ENCODE measurements at places on chromosomes 13 and 19.

DNA sequence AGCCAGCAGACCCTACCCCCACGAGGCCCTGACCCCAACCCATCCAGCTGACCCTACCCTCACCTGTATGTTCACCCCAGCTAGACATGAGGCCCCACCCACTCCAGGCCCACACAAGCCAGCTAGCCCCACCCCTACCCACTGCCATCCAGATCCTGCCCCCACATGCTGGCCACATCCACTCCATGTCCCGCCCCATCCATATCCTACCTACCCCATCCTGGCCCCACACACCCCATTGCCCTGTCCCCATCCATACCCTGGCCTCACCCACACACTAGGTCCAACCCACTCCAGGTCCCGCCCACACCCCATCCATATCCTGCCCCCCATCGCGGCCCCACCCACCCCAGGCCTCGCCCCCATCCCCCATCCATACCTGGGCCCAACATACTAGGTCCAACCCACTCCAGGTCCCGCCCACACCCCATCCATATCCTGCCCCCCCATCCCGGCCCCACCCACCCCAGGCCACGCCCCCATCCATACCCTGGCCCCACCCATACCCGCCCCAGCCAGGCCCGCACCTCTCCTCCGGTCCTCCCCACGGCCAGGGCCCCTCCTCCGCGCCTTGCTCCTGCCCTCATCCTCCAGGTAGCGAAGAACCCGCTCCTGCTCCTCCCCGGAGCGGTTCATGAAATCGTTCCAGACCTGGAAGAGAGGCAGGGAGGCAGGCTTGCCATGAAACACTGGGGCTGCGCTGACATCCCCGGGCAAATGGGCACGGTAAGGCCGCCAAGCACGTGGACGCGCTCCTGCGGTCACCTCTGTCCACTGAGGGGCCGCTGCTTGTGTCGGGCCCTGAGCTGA is 7.2 kb downstream of the RNU6-9 start:
- no peaks in the 10 kb centered on the region for H3K27me3 ChIP-seq
- H3K27ac ChIP-seq, result no peak overlapping the region
- H3K4me3 ChIP-seq, result no peak overlapping the region
- DNase-seq, result no peak
- H3K4me1 ChIP-seq, result no peaks in the 10 kb centered on the region

DNA sequence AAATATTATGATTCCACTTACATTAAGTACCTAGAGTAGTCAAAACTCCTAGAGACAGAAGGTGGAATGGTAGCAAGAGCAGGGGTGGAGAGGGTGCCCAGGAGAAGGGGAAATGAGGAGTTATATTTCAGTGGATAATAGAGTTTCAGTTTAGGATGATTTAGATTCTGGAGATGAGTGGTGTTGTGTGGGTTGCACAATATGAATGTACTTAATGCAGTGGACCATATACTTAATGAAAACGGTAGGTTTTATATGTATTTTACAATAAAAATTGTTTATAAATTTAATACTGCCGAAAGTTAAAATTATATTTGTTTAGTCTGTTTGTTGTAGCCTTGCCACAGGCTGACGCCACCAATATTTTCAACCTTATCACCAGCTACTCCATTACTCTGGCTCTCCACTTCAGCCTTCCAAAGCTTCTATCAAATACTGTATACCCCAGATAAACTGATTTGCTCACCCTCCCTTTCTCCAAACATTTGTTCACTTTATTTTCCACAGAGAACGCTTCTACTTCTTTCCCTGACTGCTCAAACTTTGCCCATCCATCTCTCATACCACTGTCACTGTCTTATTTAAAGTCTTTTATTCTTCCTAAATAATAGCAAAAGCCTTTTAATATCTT is 1.4 kb upstream of the RBM26 start:
- DNase-seq, result no peak
- H3K4me1 ChIP-seq, result peaks cover 30% of the 10 kb centered on the region
- no peaks in the 10 kb centered on the region for H3K27me3 ChIP-seq
- H3K4me3 ChIP-seq, result peak overlapping the region; percentile 91

- peak overlapping the region; percentile 94 for H3K27ac ChIP-seq
- H3K4me3 ChIP-seq, result peak overlapping the region; percentile 81
- H3K36me3 ChIP-seq, result no peaks in the 10 kb centered on the region
- DNase-seq, result no peak
Measured at GRCh38 chr19:14006766-14007562, 844 bp upstream of the RFX1 start.

DNA sequence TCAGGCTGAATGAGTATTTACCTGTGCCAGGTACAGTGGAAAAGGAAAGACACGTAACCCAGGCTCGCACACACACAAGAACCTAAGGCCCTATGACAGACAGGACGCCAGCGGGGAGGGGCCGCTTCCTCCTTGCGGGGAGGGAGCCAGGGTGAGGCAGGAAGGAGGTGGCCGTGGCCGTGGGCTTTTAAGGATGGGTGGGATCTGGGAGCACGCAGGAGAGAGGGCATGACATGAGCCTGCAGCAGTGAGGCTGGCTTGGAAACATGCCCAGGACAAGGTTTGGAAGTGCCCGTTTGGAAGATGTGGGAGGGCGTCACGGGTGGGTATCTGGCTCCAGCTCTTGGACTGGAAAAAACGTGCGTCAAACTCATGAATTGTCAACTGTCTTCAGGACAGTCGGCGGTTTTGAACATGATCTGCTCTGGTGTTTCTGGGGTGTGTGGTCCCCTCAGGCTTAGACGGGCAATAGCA is 20.1 kb downstream of the SH3GL1 start:
- peak overlapping the region; percentile 30 for H3K27ac ChIP-seq
- H3K36me3 ChIP-seq, result no peaks in the 10 kb centered on the region
- no peak overlapping the region for H3K4me3 ChIP-seq
- peak; percentile 47 for DNase-seq
- H3K4me1 ChIP-seq, result peaks cover 26% of the 10 kb centered on the region
- no peaks in the 10 kb centered on the region for H3K27me3 ChIP-seq

DNA sequence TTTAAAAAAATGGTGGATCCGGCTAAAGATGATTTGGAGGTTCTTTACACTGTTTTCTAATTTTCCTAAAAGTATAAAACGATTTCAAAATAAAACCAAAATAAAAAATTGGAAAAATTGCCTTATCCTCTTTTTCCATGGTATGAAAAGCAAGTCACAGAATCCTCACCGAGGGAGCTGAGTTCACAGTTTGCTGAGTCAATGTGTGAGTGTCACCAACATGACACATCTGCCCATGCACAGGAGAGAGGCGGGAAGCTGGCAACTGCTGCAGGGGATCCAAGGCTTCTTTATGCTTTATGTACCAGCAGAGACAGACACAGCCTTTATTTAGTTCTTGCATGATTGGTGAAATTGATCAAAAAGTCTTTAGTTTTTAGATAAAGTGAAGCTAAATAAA is 157.8 kb downstream of the TNFSF13B start:
- H3K4me3 ChIP-seq, result no peak overlapping the region
- no peak overlapping the region for H3K27ac ChIP-seq
- no peak for DNase-seq
- no peaks in the 10 kb centered on the region for H3K27me3 ChIP-seq

- no peaks in the 10 kb centered on the region for H3K36me3 ChIP-seq
- peaks cover 16% of the 10 kb centered on the region for H3K4me1 ChIP-seq
- no peak overlapping the region for H3K27ac ChIP-seq
- no peaks in the 10 kb centered on the region for H3K27me3 ChIP-seq
Measured at GRCh38 chr13:98843482-98843877, 91.0 kb upstream of the SLC15A1 start.
